ENCODE measurements at places on chromosomes 11 and 22. TPM values are rescaled to one million over a fixed set of nuclear protein-coding genes. Genes with fewer than 3 reads are reported as not detected.
A peak's percentile ranks its signal among the peaks of the same experiment; 100 is the strongest.

Gene MS4A14
- total RNA-seq: not detected

Gene ANO9
- not detected for total RNA-seq

DNA sequence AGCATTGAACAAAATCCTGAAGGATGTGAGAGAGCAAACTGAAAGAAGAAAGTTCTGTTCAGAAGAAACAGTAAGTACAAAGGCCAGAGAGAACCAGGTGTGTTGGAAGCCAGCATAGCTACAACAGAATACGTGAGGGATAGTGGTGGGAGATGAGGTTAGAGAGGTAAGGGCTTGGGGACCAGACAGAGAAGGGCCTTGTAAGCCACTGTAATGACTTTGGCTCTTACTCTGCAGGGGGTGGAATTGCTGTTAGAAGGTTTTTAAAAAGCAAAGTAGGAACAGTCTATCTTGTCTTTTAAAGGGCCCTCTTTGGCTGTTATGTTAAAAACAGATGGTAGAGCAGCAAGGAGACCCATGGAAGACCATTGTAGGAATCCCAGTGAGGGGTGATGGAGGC lies 4.2 kb downstream of the PRRG4 start:
- no peak for DNase-seq

- DNase-seq: no peak
Observed at GRCh38 chr11:24755260-24755839, 258.5 kb downstream of the LUZP2 start.

DNA sequence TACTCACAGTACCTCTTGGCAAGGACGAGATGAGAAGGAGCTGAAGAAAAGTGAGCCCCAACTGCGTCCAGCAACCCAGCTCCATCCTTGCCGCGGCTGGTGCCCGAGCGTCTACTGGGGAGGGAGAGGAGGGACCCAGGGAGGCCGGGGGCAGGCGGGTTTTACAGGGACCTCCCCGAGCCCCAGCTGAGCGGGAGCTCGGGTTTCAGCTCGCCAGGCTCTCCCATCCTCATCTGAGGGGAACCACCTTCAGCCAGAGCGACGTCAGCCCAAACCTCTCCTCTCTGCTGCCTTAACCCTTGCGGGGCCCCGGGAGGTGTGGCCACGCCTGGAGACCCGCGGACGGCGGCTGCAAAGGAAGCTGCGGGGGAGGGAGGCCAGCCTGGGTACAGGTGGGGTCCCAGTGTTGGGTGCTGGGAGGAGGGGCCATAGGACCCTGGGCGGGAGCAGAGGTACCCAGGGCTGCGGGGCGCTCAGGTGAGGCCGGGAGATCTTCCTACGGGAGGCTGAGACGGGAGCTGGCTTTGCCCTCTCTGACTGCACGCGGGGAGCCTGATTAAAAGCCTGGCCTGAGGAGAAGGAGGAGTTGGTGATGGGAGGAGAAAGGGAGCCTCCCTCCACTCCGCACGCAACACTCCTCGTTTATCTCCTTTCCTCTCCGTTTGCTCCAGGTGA lies at the start of gene PAMR1:
PAMR1 (minus strand) TSS at position 116 of the 675 bp plus-strand sequence; CDS start at position 85, 31 bp downstream.
- DNase-seq: peak; percentile 45

GRCh38 chr11:97325693-97326092 lies 935.9 kb downstream of the JRKL start:
- DNase-seq: no peak
